ENCODE measurements at places on chromosomes 12 and 14.

- no peaks in the 10 kb centered on the region for H3K4me1 ChIP-seq
- no peak overlapping the region for H3K27ac ChIP-seq
- H3K27me3 ChIP-seq: no peaks in the 10 kb centered on the region
- no peak for DNase-seq
- no peak overlapping the region for H3K4me3 ChIP-seq
Measured at GRCh38 chr14:22190411-22191191, 398.4 kb downstream of the DAD1 start.

DNA sequence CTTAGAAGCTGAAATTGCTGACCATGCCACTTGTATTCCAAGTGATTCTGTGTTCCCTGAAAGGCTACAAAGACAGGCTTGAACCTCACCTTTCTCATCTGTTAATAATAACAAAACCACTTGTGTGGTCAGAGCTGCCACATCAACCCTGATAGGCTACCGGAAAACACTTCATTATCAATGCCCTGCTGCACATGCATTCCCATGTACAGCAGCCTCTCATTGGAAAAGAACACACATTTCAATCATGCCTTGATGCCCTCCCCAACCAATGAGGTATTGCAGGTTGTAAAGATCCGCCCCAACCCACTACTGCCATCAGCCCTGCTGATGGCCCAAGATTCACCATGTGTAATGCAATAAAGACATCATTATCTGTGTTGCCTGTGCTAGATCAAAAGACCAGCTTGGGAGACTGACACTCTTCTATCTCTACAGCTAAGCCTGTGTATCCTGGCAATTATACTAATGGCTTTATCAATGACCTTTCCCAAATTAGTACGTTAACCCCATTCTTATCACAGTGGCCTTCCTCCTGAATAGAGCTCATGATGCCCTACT is 2.8 kb downstream of the GPR19 start:
- DNase-seq: no peak
- no peaks in the 10 kb centered on the region for H3K27me3 ChIP-seq
- H3K4me3 ChIP-seq: no peak overlapping the region
- no peaks in the 10 kb centered on the region for H3K36me3 ChIP-seq

DNA sequence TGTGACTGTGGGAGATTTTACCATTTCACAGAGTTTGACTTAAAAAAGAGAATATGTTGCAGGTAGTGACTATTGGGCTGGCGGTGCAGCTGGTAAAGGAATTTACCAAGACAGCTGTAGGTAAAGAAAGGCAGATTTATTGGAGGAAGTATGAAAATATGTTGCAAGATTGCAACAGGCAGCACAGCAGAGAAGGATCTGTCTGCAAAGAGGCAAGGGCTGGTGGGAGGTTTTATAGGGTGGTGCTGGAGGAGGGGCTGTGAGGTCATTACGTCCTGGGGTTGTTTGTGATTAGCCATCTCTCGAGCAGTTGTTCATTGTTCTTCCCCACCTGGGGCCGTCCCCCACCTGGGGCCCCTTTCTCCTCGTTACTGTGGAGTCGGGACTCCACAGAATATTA is 62.1 kb downstream of the ACACB start:
- H3K27ac ChIP-seq: no peak overlapping the region
- H3K27me3 ChIP-seq: no peaks in the 10 kb centered on the region
- H3K36me3 ChIP-seq: peaks cover 77% of the 10 kb centered on the region
- H3K4me3 ChIP-seq: no peak overlapping the region

DNA sequence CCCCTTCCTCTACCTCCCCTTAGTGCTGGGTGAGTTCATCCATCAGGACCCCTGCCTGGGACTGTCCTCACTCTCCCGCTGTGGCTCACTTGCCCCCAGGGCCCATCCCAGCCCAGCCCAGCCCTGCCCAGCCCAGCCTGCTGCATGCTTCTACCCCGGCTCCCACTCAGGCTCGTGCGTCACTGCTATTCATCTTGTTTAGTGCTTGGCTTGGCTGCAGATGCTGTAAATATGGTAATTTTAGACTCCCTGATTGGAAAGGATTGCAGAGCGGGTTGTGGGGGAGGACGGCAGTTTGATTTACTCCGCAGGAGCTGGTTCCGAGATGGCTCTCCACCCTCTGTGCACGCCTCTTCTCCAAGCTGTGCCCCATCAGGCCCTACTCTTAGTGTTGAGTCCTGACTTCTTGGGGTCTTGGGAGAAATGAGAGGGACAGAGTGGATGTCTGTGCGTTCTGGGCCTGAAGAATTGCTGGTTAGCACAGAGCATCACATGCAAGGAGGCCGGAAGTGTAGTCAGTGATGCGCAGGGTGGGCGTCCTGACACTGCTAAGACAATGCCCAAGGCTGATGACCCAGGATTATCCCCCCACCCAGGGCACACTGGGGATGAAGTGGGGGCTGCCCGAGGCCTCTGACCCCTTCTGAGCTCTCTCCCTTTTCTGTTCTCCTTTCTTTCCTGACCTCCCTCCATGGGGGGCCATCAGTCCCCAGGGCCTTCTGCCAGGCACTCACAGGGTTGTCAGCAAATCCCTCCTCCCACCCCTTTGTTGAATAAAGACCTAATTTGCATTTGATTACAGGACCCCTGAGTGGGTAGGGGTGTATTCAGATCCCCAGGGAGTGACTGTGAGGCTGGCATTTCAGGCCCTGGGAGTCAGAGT is 244.4 kb downstream of the ZFP36L1 start:
- no peak for DNase-seq
- no peak overlapping the region for H3K4me3 ChIP-seq
- peaks cover 6% of the 10 kb centered on the region for H3K4me1 ChIP-seq
- H3K27me3 ChIP-seq: no peaks in the 10 kb centered on the region
- no peaks in the 10 kb centered on the region for H3K36me3 ChIP-seq

DNA sequence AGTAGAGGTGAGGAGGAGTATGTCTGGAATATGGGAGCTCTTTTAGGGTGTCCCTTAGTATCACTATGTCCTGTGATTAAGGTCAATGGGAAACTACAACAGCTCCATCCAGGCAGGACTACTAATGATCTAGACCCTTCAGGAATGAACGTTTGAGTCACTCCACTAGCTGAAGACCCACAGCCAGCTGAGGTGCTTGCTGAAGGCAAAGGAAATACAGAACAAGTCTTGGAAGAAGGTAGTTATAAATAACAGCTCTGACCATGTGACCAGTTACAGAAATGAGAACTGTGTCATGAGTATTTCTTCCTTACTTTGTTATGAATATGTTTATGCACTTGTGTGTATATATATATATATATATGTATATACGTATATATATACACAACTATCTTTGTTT is 40.5 kb upstream of the USP44 start:
- no peak overlapping the region for H3K4me3 ChIP-seq
- no peaks in the 10 kb centered on the region for H3K4me1 ChIP-seq
- H3K27me3 ChIP-seq: peaks cover 5% of the 10 kb centered on the region
- no peaks in the 10 kb centered on the region for H3K36me3 ChIP-seq

DNA sequence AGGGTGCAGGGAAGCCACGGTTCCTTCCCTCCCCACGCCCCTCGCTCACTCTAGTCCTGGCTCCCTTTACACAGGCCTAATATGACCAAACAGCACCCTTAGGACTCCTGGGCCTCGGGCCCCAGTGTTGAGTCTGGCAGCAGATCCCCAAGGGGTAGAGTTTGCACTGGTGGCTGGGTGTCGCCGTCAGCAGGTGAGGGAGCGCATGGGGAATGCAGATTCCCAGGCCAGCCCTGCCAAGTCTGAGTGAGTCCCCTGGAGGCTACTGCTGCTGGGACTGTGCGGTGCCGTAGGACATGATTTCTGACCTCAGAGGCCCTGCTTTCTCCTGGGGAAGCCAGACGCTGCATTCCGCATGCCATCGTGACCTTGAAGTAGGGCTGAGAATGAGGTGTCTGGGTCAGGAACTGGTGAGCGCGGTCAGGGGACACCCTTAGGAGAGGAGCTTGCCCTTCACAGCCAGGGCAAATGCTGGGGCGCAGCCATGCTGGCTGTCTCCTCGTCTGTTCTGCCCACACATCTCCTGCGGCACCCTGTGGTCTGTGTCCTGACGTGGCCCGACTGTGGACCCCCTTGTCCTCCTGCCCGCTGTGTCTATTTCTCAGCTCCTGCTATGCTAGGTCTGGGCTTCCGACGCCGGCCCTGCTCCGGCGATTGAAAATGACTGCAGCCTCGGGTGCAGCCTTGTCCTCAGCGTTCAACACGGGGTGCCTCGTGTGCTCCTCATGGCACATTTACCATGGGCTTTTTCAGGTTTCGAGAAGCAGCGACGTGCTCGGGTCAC is 37.6 kb upstream of the PRMT8 start:
- DNase-seq: no peak
- no peaks in the 10 kb centered on the region for H3K36me3 ChIP-seq
- peaks cover 16% of the 10 kb centered on the region for H3K4me1 ChIP-seq
- peaks cover 36% of the 10 kb centered on the region for H3K27me3 ChIP-seq

- no peak overlapping the region for H3K4me3 ChIP-seq
- no peaks in the 10 kb centered on the region for H3K36me3 ChIP-seq
- H3K27me3 ChIP-seq: no peaks in the 10 kb centered on the region
- no peaks in the 10 kb centered on the region for H3K4me1 ChIP-seq
Measured at GRCh38 chr12:83313827-83314226, 627.1 kb downstream of the TMTC2 start.

DNA sequence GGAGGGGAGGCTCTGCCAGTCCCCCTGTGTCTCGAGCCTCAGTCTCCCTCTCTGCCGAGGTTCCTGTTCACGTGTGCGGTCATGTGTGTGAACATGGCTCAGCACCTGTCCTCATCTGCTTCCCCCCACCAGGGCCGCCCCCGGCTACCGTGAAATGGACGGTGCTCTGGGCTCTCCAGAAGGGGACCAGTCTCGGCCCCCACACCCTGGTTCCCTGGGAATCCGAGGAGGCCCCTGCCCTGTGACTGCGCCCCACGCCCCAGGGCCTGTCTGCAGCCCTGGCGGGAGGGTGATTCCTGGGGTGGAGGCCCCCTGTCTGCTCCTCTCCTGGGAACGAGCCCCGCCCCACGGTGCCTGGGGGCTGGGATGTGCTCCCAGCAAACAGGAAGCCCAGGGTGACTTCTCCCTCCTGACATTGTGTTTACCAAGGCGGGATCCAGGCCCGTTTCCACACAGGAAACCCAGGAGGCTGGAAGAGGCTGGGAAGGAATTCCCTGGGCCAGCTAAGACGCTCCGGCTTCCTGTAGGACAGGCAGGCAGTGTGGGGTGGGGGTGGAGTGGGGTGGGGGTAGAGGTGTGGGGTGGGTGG is 46.6 kb downstream of the KIF26A start:
- H3K36me3 ChIP-seq: no peaks in the 10 kb centered on the region
- peaks cover 4% of the 10 kb centered on the region for H3K27me3 ChIP-seq
- H3K27ac ChIP-seq: no peak overlapping the region

DNA sequence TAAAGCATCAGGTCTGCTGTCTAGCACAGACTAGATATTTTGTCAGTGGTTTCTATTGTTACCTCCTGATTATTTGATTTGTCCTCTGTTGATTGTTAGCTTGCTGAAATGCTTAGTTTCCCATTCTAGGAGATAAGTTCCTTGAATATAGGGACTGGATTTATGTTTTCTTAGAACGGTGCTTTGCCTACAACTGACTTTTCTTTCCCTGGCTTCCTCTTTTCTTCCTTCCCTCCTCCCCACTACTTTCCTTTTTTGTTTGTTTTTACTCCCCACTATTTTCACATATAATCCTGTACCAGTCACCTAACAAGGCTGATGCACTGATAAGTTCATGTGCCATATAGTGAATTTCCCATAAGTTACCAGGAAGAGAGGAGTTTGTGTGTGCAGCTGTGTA is 58.5 kb upstream of the METAP2 start:
- no peak overlapping the region for H3K4me3 ChIP-seq
- H3K27me3 ChIP-seq: no peaks in the 10 kb centered on the region
- DNase-seq: no peak
- no peak overlapping the region for H3K27ac ChIP-seq
- H3K36me3 ChIP-seq: no peaks in the 10 kb centered on the region
- peaks cover 2% of the 10 kb centered on the region for H3K4me1 ChIP-seq

GRCh38 chr12:123397400-123397799 is 13.5 kb downstream of the KMT5A start:
- no peak overlapping the region for H3K27ac ChIP-seq
- no peaks in the 10 kb centered on the region for H3K27me3 ChIP-seq

GRCh38 chr12:30753233-30753632 is 1.5 kb downstream of the CAPRIN2 start:
- peak overlapping the region; percentile 91 for H3K4me3 ChIP-seq
- H3K36me3 ChIP-seq: peaks cover 1% of the 10 kb centered on the region
- DNase-seq: no peak
- H3K27me3 ChIP-seq: no peaks in the 10 kb centered on the region
- H3K4me1 ChIP-seq: peaks cover 27% of the 10 kb centered on the region

DNA sequence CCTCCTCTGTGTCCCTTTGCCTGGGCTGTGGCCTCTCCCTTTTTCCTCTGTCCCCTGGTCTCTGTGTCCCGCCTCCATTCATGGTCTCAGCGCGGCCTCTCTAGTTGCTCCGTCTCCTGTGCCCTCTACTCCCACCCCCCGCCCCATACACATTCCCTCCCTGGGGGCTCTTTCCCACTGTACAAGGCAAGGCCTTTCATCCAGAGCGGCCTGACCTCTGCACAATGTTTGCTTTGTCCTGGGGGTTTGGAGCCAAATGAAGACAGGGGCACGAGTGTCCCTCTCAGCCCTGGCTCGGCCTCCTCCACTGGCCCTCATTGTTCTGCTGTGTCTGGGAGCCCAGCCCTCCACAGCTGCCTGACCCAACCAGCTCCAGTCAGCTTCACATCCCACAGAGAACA is 678.6 kb downstream of the BCL11B start:
- no peak overlapping the region for H3K27ac ChIP-seq
- H3K4me3 ChIP-seq: no peak overlapping the region

GRCh38 chr14:84024231-84024820 is 1505.6 kb upstream of the FLRT2 start:
- no peaks in the 10 kb centered on the region for H3K4me1 ChIP-seq
- no peak overlapping the region for H3K27ac ChIP-seq
- H3K4me3 ChIP-seq: no peak overlapping the region
- no peak for DNase-seq
- no peaks in the 10 kb centered on the region for H3K27me3 ChIP-seq
- peaks cover 9% of the 10 kb centered on the region for H3K36me3 ChIP-seq

DNA sequence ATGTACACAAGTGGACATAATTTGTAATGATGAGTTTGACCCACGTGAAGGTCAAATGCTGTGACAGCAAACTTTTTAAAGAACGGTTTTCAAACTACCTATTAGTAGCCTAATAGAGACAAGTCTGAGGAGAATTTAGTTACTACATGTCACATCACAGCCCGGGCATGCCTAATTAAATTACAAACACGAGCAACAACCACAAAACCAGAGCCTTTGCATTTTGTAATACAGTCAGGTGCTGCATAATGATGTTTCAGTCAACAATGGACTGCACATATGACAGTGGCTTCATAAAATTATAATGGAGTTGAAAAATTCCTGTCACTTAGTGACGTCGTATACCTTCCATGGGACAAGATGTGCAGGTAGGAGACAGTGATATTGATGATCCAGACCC is 274.5 kb downstream of the DACT1 start:
- H3K36me3 ChIP-seq: no peaks in the 10 kb centered on the region
- H3K27ac ChIP-seq: no peak overlapping the region
- H3K4me3 ChIP-seq: no peak overlapping the region
- no peaks in the 10 kb centered on the region for H3K4me1 ChIP-seq

- H3K4me3 ChIP-seq: no peak overlapping the region
- no peaks in the 10 kb centered on the region for H3K36me3 ChIP-seq
- DNase-seq: no peak
- no peak overlapping the region for H3K27ac ChIP-seq
- peaks cover 7% of the 10 kb centered on the region for H3K27me3 ChIP-seq
- no peaks in the 10 kb centered on the region for H3K4me1 ChIP-seq
Measured at GRCh38 chr14:61108496-61109141, 127.6 kb downstream of the SLC38A6 start.

Data from naive thymus-derived CD8-positive, alpha-beta T cell (primary cell).